ENCODE measurements at places on chromosomes 5 and 9.
A peak's percentile ranks its signal among the peaks of the same experiment; 100 is the strongest.

DNA sequence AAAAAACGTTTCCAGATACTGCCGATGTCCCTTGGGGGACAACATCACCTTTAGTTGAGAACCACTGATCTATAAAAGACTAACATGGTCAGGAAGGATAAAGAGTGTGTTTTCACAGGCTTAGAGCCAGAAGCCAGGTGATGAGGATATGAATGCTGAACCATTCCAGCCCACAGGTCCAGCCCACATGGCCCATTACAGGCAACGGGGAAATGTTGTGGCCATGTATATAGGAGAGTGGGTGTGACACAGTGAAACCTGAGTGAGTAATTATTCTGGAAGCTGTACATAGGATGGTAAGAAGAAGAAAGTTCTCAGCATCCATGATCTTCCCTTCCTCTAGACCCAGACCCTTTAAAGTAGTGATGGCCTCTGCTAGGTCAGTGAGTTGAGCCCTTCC, 56.0 kb upstream of the FOXI1 start:
- no peak for DNase-seq

GRCh38 chr9:19470567-19470966, 61.8 kb downstream of the ACER2 start:
- DNase-seq = no peak

DNA sequence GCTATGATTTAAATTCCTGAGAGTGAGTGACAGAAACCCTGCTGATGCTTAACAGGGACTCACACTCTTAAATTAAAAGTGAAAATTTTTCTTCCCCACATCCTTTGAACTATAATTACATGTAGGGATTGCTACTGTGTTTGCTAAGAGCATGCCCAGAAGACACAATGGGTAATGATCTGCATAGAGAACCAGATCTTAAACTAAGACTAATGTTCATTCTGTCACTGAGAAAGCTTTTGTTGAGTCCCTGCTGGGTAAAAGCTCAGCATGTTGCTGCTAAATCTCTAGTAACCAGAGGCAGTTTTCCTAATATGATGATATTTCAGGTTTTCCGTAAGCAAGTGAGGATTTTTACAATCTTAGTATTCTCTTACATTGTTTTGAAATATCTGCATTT, 424.8 kb upstream of the SMC2 start:
- DNase-seq = no peak

DNA sequence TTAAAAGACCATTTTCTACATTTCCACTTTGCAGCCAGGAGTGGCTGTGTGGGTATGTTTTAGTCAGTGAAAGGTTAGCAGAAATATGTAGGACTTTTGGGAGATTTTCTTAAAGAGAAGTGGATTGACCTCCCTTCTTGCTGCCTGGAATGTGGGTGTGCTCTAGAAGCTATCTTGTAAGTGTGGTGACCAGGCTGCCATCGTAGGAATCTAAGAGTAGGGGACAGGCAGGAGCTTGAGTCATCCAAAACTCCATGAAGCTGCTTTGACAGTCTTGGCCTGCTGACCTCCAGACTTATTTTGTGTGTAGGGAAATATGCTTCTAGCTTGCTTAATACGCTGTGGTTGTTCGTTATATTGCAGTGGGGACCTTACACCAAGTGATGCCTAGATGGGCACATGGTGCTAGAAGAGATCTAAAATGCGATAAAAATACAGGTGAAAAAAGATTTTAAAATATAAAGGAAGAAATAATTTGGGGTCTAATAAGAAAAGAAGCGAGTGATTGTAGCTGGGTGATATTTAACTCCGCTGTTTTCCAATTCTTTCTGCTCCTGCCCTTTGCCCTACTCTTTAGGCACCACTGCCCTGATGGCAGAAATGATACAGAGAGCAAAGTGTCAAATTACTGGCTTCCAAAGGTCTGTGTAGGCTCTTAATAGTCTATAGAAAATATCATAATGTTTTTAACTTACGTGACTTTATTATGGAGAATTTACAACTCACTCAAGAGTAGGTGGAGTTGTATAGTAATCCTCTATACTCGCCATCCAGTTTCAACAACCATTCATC, 298.2 kb upstream of the ZNF608 start:
- DNase-seq = no peak

DNA sequence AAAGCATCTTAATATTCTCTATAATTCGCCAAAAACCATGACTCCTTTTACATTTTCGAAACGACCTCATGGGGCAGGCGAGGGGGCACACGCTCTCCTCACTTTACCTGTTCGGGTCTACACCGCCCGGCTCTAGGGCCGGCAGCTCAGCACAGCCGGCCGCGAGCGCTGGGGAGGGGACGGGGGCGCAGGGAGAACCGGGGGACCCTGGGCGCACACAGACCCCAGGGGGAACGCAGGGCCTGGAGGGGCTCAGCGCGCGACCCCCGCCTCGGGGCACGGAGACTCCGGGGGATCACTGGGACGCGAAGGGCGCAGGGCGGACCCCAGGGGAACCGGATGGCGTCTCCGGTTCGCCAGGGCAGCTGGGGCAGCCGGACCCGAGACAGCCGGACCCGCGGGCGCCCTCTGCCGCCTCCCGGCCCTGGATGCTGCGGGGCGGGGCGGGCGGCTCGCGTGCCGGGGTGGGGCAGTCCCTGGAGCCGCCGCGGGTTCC, at the start of gene AHRR:
TSS of gene AHRR (plus strand) at position 485 of the 496 bp plus-strand sequence. CDS start 22,189 bp downstream, outside the sequence.
- DNase-seq = no peak

DNA sequence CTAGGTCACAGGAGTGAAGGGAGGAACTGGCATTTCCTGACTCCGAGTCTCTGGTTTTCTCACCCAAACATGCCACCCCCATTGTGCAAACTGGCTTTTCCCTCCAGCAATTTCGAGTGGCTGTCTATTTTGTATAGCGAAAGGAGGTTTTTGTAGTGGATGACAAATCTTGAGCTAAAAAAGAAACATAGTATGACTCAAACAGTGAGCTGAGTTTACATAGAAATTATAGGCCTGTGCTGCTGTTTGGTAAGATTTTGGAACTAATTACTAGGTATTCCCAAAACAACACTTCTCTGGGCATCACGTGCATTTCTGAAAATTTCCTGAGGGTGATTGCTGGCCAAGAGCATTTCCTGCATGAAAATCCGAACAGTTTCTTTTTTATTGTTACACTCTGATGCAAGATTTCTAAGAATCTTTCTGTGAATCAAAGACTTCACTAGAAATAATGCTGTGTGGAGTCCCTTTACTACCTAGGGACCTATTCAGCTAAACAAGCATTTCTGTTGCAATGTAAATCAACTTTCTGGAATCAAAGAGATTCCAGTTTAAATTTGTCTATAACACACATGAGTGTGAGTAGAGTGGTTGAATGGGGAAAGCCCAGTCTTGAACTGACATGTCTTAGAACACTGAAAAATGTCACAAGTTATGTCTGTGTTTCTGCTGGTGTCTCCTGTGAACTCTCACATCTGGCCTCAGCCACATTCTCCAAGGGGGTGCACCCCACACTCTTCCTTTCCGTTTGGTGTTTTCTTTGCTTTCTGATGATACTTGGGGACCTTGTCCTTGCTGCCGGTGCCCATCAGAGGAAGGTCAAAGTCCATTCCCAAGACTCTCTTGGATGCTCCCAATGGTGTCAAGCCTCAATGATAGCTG, 33.3 kb upstream of the DAPK1 start:
- DNase-seq = no peak

DNA sequence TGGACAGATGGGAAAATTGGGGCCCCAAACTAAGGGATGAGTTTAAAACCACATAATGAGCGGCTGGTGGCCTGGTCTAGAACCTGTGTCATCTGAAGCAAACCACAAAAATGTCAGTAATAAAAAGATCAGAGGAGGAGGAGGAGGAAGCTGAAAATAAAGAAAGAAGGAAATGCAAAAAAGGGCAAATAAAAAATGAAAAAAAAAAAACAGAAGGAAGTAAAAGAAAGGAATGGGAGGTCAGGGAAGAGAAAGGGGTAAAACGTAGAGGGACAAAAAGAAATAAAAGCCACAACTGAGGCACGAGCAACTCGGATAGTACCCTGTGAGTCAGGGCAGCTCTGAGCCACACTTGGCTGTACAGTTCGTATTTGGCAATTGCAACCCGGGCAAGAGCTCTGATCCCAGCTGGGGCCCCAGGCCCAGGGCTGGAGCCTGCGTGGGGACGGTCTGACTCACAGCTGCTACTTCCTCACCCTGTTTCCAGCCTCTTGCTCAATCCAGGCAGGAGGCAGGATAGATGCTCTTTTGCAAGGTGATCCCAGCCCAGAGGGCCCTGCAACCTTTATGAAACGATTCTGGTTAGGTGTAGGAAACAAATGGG, 137.9 kb upstream of the TRIM32 start:
- DNase-seq = peak; percentile 82

- DNase-seq = no peak
Measured at GRCh38 chr5:91417219-91417618, 34.1 kb upstream of the ARRDC3 start.

- no peak for DNase-seq
Measured at GRCh38 chr9:127081250-127082185, 40.9 kb downstream of the ANGPTL2 start.

GRCh38 chr9:89606624-89607311, 2.0 kb downstream of the GADD45G start:
- DNase-seq = no peak

- no peak for DNase-seq
Measured at GRCh38 chr5:68221488-68221887, 5.9 kb downstream of the PIK3R1 start.

- DNase-seq = peak; percentile 27
Measured at GRCh38 chr9:86829496-86830046, 117.7 kb downstream of the GAS1 start.

GRCh38 chr5:154112255-154112654, 73.5 kb downstream of the MFAP3 start:
- no peak for DNase-seq

- no peak for DNase-seq
Measured at GRCh38 chr5:149979896-149980295, 19.3 kb downstream of the SLC26A2 start.

DNA sequence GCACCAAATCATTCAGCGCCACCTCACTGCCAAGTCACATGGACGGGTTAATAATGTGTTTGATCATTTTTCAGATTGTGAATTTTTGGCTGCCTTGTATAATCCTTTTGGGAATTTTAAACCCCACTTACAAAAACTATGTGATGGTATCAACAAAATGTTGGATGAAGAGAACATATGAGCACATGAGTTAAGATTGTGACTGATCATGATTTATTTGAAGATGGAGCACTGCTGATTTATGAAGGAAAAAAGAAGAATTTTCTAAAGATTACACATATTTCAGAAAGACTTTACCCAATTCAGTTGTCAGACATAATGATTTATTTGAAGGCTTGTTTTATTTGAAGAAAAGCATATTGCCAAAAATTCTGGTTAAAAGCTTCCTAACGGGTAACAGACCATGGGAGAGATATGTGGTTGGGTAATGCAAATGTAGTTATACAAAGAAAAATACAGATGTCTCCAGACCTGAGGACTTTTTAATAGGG, 37.4 kb downstream of the TNFAIP8 start:
- DNase-seq = peak; percentile 77

GRCh38 chr5:165296401-165297130, 1791.1 kb downstream of the MAT2B start:
- DNase-seq = no peak

DNA sequence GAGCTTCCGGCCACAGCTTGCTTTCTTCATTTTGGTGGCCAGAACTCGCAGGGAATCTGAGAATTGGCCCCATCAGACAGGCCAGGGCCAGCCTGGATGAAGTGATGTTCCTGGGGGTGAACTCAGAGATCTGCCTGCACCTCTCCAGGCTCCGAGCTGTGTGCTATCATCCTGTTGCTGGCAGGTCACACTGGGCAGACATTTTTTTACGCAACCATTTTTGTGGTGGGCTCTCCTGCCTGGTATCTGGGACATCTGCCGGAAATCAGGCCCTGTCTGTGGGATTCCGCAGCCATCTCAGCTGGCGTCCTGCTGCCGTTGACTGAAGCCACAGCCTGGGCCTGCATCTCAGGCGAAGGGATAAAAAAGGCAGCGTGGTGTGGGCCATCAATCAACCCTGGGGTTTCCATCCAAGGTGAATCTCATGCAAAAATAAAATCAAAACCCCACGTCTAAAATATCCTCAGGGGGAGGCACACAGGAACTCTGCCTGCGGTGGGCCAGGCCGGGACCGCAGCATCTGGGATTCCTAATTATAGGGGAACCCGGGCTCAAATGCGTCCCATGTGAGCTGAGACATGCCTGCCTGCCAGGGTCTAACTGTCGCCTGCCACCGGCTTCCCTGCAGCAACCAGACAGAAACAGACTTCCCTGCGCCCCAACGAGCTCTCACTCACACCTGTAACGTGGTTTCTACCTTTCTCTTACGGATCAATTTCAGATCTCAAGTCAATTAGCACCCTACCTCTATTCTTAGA, 174.3 kb downstream of the SYK start:
- peak; percentile 34 for DNase-seq

DNA sequence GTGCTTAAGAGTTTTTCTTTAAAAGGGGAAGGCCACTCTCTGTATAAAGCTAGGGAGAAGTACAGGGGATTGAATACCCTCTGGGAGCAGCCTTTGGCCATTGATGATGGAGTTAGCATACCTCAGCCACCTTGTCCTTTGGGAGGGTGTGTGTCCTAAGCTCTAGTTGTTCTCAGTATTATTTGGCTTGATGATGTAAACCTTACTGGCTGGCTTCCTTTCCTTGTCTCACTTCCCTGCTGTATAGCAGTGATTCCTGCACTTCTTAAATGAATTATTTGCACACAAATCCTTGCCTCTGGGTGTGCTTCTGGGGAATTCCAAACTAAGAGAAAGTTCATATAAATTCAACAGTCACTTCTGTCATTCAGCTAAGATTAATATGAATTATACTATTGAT, 234.9 kb upstream of the RIOK2 start:
- DNase-seq = no peak

DNA sequence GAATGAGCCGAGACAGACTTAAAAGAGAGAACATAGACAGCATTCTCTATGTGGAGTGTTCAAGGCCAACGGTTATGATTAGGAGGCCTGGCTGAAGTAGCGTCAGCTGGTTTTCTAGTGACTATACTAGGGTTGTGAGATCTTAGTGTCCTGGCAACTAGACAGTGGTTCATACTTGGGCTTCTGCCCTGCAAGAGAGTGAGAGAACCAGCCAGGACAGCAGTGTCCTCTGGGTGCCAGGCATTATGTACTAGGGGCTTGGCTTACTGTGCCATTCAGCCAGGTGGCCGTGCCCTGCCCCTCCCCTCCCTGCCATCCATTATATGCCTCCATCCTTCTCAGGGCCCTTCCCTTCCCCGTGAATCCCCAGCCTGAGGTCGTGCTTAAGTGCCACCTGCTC, 56.8 kb downstream of the TRIO start:
- DNase-seq = no peak

DNA sequence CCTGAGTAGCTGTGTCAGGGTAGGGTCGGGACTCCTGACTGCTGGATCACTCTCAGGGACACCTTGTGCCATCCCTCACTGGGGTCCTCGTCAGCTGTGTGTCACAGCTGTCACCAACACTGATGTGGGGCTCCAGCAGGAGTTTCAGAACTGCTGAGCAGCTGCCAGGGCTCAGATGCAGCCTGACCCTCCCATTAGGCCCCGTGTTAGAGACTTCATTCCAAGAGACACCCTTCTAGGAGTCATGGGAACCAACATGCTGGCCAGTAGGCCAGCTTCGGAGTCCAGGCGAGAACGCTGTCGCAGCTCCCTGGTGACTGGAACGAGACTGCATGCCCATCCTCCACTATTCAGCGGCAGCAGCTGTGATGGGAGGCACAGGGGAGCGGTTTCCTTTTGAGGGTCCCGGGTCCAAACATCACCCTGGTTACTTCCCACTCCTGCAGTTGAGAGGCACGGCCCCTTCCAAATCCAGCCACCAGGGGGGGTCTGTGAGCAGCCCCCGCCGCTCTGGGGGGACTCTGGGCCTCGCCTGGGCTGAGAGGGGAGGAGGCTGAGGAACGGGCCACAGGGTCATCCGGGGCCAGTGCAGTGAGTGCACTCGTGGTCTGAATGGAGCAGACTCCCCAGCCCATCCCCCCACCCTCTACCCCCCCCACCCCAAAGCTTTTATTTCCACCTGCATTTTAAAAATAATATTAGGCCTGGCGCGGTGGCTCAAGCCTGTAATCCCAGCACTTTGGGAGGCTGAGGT, 12.6 kb upstream of the TCF7 start:
- DNase-seq = no peak

All from fibroblast of skin of left quadriceps (primary cell).